Smooth muscle cell of the brain vasculature (primary cell): ENCODE measurements at places on chromosomes 11 and 22.

DNA sequence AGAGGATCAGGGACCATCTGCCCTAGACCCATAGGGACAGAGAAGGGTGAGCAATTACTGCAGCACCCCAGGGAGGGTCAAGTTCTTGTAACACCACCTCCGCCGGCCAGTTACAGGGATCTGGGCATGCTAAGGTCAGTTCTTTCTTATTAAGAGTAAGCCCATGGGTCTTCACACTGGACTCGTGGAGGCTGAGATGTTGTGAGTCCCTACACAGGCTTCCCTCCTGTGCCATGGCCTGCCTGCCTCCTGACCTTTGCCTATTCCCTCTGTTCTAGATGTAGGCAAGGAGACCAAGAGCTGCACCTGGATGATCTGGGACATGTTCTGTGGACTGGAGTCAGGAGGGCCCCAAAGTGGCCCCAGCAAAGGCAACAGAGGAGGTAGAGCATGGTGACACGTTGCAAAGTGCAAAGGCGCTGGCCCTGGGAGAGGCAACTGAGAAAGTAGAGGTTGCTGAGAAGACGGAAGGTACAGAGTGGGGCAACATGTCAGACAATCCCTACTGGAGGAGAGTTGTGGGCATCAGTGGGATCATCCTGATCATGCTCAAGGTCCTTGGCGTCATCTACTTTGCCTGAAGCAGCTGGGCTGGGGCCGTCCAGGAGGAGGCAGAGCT is 16.3 kb upstream of the GNAZ start:
- DNase-seq, result no peak

- DNase-seq, result no peak
Measured at GRCh38 chr11:1042626-1043562, 6.4 kb upstream of the MUC6 start.

DNA sequence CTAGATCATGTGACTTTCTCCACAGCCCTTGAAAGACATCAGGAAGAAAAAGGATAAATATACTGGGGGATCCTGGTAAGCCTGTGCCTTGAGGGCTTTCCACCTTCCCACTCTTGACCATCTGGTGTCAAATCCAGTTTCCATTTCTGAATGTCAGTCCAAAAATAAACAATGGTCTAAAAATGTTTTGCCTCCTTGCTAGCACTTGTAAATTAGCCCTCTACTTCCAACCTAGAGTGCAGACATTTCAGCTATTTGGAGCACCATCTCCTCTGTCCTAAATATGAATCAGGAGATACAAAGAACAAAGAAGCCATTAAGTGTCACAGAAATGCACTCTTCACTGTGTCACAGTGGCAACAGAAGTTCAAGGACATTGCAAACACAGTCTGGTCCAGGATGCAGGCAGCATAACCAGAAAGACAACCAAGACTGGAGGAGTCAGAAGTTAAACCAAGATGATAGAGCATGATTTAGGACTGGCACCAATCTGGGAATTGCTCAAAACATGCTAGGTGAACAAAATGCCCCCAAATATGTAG is 88.1 kb downstream of the CCDC34 start:
- DNase-seq, result no peak

- no peak for DNase-seq
Measured at GRCh38 chr11:105642870-105643269, 33.0 kb downstream of the GRIA4 start.

GRCh38 chr11:62842171-62842741 is 2.9 kb upstream of the WDR74 start:
- DNase-seq, result no peak

DNA sequence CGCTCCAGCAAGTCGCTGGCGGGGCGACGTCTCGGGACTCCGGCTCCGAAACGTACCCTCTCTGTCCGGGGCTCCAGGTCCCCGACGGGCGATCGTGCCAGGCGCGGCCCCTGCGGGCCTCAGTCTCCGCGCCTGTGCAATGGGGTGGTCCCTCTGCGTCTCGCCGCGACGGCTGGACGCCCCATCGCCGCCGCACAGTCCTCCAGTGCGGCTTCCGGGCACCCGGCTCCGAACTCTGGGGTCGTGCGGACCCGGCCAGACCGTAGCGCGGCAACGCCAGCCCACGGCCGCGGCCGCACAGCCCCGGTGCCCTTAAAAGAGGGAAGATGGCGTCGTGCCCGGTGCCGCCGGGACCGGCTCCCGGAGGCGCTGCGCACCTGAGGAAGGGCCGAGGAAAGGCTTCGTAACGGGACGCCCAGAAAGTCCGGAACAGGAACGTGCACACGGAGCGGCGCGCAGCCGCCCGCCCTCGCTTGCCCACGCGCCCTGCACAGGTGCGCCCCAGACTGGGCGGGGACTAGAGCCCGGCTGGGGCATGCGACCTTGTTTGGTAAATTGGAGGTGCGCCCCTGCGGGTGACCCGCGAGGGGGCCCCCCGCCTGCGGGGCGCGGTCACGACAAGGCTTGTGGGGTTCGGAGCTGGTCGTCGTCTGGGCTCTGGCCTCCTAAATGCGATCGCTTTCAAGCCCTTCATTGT is 525 bp downstream of the BIK start:
- DNase-seq, result no peak

GRCh38 chr11:13760115-13760514 is 91.6 kb downstream of the FAR1 start:
- DNase-seq, result no peak

DNA sequence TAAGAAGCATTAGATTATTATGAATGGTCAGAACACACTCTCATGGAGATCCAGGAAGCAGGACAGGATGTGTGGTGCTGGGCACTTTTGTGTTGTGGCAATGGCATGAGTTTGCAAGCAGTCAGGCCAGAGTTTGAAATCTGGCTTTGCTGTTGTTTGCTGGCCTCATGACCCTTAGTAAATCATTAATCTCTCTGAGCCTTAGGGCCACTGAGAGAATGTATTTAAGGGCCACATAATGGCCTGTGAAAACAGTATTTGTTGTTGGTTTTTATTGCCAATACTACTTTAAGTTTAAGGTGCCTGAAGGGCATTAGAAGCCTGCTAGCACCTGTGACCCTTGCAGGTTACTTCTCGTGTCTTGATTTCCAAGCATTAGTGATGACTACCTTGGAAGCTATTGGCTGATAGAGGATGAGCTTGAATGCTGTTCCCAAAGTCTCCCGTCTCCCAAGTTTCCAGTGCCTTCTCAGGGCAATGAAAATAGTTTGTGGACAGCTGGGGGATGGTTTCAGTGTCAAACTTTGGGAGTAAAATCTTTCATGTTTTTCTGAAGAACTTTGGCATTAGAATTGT is 24.6 kb downstream of the STIM1 start:
- DNase-seq, result no peak
